ENCODE measurements at places on chromosomes 16 and 17.

DNA sequence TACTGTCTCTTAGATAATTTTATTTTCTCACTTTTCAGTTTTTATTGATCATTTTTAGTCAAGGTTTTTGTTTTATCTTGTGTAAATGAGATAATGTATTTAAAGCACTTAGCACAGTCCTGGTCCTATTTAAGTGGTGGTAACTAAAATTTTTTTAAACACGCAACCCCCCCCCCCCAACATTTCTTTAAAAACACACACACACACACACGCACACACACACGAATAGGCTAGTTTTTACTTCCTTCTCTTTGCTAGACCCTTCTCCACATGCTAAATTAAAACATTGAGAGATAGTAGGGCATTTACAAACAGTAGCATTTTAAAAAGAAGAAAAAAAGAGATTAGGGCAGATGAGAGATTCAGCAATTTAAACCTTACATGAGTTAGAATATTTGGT lies 5.0 kb downstream of the NFATC3 start:
- DNase-seq: no peak

DNA sequence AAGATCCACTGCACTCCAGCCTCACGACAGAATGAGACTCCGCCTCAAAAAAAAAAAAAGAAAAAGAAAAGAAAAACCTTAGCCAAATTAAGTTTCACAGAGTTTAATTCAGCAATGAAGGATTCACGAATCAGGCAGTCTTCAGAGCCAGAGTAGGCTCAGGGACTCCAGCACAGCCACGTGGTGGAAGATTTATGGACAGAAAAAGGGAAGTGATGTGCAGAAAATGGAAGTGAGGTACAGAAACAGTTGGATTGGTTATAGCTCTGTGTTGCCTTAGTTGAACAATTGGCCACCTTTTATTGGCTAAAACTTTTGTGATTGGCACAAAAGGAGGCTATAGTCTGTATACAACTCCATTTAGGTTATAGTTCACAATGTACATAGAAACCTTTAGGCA lies 256.6 kb downstream of the HS3ST3B1 start:
- DNase-seq: no peak

DNA sequence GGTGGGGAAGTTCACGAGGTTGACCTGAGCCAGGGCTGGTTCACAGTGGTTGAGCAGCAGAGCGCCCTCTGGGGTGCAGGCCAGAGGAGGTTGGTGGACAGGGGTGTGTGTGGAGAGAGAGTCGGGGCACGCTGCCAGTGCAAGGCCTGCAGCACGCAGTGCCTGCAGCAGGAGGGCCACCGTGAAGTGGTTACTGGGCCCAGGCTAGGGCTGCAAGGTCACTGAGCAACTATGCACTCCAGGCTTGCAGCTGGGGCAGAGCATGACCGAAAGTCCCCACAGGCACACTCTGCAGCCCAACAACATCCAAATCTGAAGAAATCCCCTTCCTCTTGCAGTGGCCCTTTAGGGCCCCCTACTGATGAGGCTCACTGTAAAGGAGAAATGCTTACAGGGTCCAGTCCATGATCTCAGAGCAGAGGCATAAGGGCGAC lies 89.1 kb upstream of the NOL11 start:
- no peak for DNase-seq

GRCh38 chr16:48235058-48235555 lies 9.0 kb upstream of the LONP2 start:
- no peak for DNase-seq

- DNase-seq: no peak
Measured at GRCh38 chr17:44258811-44259351, 9.1 kb downstream of the SLC4A1 start.

- no peak for DNase-seq
Measured at GRCh38 chr17:30554839-30555751, 77.9 kb downstream of the GOSR1 start.

DNA sequence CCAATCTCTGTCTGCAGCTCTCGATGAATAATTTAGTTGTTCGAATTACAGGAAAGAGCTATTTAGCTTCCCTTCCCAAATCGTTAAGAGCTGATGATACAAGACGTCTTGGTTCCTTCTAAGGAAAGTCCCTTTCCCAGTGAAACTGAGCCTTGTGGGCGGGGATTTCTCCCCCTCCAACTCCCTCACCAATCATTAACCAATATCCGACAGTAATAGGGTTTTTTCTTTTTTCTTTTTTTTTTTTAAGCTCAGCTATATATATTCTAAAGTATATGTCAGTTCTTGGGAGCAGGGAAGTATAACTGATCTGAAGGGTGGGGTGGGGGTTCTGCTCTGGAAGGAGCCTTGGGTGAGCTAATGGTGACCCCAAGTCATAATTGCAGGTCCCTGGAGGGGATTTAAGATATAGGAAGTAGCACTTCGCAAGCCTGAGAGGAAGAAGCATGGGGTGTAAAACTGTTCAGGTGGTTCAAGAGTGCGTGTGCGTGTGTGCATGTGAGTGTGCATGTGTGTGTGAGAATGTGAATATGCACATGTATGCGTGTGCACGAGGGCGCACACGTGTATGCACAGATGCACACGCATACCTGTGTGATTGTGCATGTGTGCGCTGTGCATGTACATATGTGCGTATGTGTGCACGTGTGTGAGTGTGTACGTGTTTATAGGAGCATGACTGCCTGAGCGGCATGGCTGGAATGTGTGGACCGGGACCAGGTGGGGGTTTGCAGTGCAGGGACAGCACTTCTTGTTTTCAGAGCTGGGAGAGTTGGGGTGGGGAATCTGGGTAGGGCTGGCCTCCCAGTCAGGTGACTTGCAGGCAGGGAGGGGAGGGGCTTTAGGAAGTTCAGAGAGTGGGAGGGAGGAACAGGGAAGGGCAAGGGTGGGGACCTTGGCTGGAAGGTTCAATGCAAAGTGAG lies 42.7 kb downstream of the SOCS3 start:
- no peak for DNase-seq

GRCh38 chr17:31072186-31072585 lies 22.6 kb upstream of the NF1 start:
- DNase-seq: no peak

- DNase-seq: no peak
Measured at GRCh38 chr17:43552229-43552837, 6.2 kb upstream of the ETV4 start.

GRCh38 chr17:42518755-42519545 lies 17.1 kb upstream of the NAGLU start:
- no peak for DNase-seq

GRCh38 chr17:6437466-6437865 lies 2.5 kb upstream of the AIPL1 start:
- DNase-seq: no peak

DNA sequence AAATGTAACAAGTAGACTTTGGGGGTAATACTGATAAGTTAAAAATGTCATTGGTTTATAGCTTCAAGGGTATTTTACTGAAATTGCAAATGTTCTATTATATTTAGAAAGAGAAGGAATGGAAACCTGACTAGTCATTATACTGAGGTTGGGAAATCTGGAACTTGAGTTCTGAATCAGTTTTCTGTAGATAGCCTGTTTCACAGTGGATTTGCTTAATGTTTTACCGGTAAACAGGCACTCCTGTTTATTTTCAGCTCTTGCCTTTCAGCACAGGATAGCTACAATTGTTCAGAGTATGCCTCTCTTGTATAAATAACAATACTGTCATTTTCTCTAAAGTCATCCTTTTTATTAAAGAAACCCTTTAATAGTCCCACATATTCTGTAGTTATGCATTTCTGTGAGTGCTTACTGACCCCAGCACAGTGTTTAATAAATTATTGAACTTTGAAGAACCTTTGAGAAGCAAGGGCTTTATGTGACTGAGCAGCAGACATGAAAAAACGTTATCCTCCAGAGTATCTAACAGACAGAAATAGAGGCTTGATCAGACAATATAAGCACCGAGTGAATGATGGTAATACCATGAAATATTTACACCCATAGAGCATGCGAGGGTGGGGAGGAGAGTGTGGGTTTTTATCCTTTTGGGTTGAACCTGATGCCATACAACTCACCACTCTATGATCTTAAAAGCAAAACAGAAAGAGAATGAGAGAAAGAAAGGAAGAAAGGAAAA lies 58.2 kb downstream of the FTO start:
- DNase-seq: no peak

DNA sequence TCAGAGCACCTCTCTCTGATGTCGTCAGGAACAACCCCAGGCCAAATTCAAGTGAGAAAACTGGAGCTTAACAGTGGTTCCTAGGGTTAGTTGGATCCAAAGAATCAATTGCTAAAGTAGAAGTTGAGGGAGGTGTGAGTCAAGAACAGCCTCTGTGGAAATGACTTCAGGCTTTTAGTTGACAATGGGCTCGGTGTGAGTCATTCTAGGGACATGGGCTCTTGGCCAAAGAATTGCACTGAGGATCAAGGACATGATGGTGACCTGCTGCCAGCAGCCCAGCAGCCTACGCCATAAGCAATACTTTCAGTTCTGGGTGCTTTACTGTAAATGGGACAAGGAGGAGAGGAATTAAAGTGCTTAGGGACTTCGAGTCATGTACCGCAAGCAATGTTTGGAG lies 32.1 kb upstream of the SMURF2 start:
- no peak for DNase-seq

DNA sequence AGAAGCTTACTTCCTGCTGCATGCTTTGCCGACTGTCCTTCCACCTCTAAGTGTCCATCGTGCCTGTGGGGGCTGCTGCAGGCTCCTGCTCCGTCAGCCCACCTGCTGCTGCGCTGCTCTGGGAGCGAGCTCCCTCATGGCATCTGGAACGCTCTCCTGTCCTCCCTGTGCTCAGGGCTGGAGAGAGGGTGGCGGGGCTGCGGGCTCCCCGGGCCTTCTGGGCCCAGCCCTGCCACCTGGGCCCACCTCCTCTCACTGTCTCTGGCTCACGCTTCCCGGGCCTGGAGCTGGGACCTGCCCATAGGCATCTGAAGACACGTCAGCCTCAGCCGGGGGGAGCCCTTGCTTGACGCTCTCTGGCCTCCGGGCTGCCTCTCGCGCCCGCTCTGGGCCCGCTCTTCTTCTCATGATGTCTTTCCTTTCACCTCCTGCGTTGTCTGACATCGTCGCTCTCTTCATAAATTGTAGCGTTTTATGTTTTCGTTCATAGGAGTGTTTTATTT lies 27.0 kb downstream of the NME3 start:
- DNase-seq: no peak

- no peak for DNase-seq
Measured at GRCh38 chr16:85921026-85921425, 22.1 kb downstream of the IRF8 start.

- DNase-seq: no peak
Measured at GRCh38 chr16:54200161-54200534, 86.4 kb downstream of the IRX3 start.

DNA sequence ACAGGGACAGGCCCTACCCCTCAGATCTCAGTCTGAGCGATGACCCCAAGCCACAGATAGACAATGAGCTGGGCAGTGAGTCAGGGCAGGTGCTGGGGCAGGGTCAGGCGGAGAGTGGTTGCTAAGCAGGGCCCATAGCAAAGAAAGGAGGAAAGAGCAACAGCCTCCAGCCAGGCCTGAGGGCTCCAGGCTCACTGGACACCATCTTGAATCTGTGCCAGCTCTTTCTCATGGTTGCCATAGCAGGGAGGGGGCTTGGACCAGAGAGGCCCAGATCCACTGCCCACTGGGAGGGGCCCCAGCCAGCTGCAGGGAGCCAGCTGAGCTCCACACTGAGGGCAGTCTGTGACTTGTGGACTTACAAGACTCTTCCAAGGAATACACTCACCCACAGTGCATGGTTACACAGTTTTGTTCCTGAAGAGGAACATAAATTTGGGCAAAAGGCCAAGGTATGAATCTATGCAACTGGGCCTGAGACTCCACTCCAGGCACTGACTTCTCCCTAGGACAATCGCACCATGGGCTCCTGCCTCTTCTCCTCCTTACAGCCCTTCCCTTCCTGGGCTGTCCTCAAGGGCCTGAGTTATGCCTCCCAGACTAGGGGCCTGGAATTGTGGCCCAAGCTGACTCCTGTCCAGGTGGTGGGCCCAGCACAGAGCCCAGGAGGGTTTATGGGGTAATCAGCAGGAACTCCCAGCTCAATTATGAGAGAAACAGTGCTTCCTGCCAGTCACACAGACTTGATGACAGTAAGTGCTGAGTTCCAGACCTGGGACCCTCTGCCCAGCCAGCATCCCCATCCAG lies 59.9 kb downstream of the BEAN1 start:
- no peak for DNase-seq

GRCh38 chr17:44155488-44155887 lies 13.8 kb downstream of the HROB start:
- DNase-seq: no peak

- no peak for DNase-seq
Measured at GRCh38 chr17:51650202-51650601, 389.9 kb downstream of the UTP18 start.

GRCh38 chr17:44608727-44609435 lies 47.4 kb upstream of the MEIOC start:
- no peak for DNase-seq

- no peak for DNase-seq
Measured at GRCh38 chr17:62336527-62336926, 43.8 kb upstream of the EFCAB3 start.

DNA sequence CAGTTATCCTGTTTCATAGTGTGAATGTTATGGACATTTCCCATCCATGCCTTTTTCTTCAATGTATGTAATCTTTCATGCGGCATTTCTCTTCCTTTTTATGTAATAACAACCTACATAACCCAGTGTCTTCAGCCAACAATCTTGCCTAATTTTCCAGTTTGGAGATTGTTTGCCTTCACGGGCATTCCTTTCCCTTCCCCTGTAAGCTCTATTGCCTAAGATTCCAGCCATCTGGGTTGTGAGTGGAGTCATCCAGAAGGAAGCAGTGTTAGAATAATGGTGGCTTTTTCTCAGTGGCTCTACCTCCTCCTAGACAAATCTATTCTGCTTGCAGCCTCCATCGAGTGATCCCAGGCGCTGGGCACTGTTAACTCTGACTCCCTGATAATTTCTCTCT lies 22.3 kb downstream of the SYCE1L start:
- no peak for DNase-seq

DNA sequence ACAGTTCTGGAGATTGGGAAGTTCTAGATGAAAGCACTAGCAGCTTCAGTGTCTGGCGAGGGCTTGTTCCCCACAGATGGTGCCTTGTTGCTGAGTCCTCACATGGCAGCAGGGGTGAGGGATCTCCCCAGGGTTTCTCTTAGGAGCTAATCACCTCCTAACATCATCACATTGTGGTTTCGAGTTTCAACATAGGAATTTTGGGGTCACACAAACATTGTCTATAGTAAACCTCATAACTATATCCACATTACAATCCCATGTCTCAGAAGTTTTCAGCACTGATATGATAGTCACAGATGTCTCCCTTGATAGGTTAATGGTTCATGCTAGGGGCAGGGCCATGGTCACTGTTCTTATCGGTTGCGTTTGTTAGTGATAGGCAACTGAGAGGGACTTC lies 13.8 kb downstream of the CLUAP1 start:
- DNase-seq: no peak

- no peak for DNase-seq
Measured at GRCh38 chr16:74094514-74094913, 202.1 kb upstream of the PSMD7 start.

- DNase-seq: peak; percentile 31
Measured at GRCh38 chr16:87874639-87875427, 5.5 kb upstream of the SLC7A5 start.

Data from stimulated activated CD4-positive, alpha-beta T cell treated with anti-CD3 and anti-CD28 coated beads, Interleukin-15, amount 100 ng/mL, for 1 hour (primary cell).